Stimulated activated CD4-positive, alpha-beta T cell treated with anti-CD3 and anti-CD28 coated beads, Interleukin-1b, Interleukin-23, amount 100 ng/mL, for 24 hours (primary cell): ENCODE measurements at places on chromosomes 4 and X.

DNA sequence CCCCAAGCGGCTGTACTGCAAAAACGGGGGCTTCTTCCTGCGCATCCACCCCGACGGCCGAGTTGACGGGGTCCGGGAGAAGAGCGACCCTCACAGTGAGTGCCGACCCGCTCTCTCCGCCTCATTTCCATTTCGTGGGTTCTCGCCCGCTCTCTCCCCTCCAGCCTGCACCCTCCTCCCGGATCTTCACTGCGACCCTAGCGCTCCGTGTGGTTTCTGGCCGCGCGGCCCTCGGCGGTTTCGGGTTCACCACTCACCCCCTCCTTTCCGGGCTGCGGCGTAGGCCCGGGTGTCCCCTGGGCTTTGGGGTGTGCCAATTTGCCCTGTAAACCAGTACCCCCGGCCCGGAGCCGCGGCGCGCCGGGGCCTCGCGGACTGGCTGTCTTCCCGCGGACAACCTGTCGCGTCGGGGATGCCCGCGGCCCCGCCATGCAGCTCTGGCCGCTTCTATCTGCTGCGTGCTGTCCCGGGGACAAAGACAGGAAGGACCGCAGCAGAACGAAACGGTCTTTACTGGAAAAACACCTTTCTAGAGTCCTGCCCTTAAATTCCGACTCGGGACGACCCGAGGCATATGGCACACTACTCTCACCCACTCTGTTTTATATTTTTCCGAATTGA, 737 bp downstream of the FGF2 start:
- no peak for DNase-seq

DNA sequence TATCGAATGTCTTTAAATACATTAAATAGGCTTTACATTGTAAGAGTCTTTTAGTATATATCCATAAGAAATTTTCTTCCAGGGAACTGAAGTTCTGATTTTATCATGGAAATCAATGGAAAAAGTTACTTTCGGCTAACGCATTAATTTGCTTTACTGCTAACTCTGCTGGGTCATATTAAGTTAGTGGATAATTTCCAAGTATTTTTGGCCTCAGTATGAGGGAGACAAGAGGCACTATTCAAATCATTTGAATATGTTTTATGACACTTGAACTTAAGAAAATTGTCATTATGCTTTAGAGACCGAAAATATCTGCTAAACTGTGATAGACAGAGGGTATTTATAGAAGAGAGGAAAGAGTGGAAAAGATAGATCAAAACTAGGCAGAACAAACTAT, 237.5 kb downstream of the PCDH7 start:
- DNase-seq = no peak

- no peak for DNase-seq
Measured at GRCh38 chrX:134388161-134389109, 71.5 kb upstream of the HPRT1 start.

- no peak for DNase-seq
Measured at GRCh38 chrX:147916375-147916968, 4.8 kb downstream of the FMR1 start.

GRCh38 chrX:13747836-13748235, 13.3 kb downstream of the OFD1 start:
- DNase-seq = no peak

GRCh38 chr4:183905593-183906488, 734 bp downstream of the STOX2 start:
- no peak for DNase-seq

GRCh38 chr4:85147481-85148076, 181.1 kb upstream of the WDFY3 start:
- no peak for DNase-seq

GRCh38 chrX:2962381-2962780, 33.2 kb upstream of the ARSD start:
- DNase-seq = no peak

- no peak for DNase-seq
Measured at GRCh38 chrX:23333842-23334520, 668 bp upstream of the PTCHD1 start.
